Right ventricle myocardium superior (tissue), 1 donor: ENCODE measurements at places on chromosomes 12 and 14. TPM values are rescaled to one million over a fixed set of nuclear protein-coding genes. Genes with fewer than 3 reads are reported as not detected.
A peak's percentile ranks its signal among the peaks of the same experiment; 100 is the strongest.

The ASPG gene
- 44.1 TPM for total RNA-seq

- no peak for DNase-seq
Measured at GRCh38 chr14:78292003-78292402, 121.8 kb downstream of the NRXN3 start.

GRCh38 chr12:1606021-1606622, 11.7 kb upstream of the FBXL14 start:
- DNase-seq: peak; percentile 97

DNA sequence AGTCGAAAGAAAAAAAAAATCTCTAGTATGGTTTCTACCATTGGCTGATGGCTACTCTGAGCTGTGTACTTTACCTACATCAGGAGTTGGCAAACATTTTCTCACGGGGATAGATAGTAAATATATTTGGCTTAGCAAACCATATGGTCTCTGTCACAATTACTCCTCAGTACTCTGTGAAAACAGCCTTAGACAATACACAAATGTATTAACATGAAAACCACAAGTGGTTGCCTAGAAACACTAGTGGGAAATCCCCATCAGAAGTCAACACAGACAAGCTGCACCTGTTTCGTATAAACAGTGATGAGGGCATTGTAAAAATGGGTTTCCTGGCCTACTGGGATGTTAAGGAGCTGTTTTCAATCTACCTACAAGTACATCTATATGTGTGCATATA, 84.6 kb upstream of the NAV3 start:
- no peak for DNase-seq

GRCh38 chr14:102396521-102396920, 33.8 kb downstream of the TECPR2 start:
- no peak for DNase-seq

DNA sequence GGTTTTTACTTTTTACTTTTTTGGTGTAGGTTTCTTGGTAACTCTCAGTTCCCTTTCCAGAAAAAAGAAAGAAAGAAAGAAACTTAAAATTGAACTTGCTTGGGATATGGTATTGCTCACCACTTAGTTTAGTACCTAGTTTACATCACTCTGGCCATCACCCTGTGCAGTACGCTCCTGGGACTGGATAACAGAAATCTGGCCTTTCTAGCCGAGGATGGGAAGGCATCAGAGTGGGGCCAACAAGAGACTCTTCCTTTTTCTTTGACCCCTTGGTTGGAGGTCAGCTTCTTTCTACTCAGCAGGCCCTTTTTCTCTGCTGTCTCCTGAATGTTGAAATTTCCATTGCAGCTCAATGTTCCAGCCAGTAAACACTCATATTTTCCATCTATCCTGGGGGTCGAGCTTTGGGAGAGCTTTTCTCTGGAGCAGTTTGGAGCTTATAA, 156.6 kb downstream of the TGFB3 start:
- no peak for DNase-seq

DNA sequence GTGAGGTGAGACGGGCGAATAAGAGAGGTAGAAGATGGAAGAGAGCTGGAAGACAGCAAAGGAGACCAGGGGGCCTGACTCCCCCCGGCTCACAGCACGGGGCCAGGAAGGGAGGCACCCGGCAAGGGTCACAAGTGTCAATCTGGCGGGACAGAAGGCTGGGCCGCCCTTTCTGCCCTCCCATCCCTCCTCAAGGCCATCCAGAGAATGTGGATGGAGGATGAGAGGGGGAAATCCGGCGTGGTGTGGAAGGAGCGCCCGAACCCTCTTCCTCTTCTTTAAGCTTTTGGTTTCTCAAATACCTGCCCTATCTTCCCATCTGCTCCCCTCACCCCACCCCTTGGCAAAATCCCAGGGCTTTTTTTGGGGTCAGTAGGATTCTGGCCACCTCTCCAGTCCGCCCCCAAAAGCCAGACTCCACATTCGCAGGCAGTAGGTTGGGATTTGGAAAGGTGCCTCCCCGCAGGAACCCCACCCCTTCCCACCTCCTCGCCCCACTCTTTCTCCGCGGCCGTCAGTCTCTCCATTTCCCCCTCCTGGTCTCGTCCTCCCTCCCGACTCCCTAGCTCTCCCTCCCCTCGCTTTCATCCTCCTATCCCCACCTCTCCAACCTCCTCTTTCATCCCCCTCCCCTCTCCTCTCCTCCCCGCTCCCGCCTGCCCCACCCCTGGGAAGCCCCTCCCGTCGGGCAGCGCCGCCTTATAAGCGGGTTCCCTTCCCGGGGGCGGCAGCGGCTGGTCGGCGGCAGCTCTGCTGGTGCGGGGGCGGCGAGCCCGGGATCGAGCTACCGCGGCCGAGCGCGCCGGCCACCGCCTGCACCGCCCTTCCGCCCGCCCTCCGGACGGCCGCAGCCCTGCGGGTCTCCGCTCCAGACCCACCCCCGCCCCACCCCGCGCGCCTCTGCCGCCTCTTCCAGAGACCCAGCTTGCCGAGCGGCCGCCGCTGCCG, at the start of gene PTMS:
TSS of gene PTMS (plus strand) at position 730 of the 948 bp plus-strand sequence. CDS start 343 bp downstream, outside the sequence.
- peak; percentile 88 for DNase-seq

GRCh38 chr12:3698218-3698974, 54.5 kb downstream of the CRACR2A start:
- DNase-seq: no peak
